Right forelimb (tissue), 1 donor: ENCODE measurements at places on chromosomes 6 and 20.

- DNase-seq, result no peak
Observed at GRCh38 chr20:62763404-62763803, 32.9 kb upstream of the MRGBP start.

DNA sequence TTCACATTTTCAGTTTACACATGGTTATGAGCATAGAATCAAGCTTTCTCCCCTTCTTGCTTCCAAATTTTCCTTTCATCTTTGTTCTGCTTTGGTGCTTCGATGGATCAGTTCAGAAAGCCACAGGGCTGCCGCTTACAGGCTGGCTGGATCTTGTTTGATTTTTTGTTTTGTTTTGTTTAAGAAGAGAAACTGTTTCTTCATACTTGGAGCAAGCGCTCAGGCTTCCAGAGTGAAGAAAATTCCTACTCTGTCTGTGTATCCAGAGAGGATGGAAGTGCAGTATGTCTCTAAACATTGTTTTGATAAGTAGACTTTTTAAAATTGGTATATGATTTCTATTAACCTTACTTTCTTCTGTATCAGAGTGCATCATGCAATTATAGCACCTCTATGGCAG, 66.9 kb downstream of the ARID1B start:
- no peak for DNase-seq

- DNase-seq, result peak; percentile 54
Observed at GRCh38 chr6:31681135-31681671, 336 bp upstream of the LY6G5C start.

DNA sequence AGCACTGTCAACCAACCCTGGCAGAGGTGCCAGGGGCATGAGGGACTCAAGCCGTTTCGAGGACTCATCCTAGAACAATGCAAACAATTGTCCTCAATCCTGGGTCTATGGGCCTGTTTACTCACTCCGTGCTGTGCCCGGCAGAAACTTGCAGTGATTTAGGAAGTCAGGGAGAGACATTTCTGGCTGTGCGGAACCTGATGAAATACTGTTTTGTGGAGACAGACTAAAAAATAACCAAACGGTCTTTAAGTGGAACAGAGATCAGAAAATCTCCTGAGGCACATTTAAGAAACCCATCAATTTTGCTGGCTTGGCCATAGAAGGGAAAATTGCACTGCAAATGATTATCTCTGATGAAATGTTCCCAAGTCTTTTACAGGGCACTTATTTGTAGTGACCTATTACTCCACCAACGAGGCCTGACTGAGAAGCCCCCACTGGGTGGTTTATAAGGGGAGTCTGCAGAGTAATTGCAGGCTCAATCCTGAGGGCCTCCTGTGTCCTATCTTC, 79.8 kb upstream of the KCNK16 start:
- no peak for DNase-seq

DNA sequence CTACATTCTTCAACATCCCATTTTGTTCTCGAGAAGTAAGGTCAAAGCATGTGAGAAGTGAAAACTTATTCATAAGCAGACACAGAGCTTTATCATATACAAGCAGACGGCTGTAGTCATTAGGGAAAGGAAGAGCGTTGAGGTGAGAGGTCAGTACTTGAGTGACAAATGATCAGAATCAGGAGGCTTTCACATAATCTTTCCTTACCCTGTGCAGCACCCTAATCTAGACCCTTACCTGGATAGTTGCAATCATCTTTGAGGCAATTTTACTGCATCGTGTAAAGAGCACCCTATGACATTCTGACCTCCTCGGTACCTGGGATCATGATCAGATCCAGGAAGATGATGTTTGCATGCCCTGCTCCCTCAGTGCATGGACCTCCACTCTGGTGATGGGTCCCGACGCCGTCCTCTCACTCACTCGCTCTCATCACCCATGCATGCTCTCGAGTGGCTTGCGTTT, 62.7 kb downstream of the RNF182 start:
- DNase-seq, result no peak

DNA sequence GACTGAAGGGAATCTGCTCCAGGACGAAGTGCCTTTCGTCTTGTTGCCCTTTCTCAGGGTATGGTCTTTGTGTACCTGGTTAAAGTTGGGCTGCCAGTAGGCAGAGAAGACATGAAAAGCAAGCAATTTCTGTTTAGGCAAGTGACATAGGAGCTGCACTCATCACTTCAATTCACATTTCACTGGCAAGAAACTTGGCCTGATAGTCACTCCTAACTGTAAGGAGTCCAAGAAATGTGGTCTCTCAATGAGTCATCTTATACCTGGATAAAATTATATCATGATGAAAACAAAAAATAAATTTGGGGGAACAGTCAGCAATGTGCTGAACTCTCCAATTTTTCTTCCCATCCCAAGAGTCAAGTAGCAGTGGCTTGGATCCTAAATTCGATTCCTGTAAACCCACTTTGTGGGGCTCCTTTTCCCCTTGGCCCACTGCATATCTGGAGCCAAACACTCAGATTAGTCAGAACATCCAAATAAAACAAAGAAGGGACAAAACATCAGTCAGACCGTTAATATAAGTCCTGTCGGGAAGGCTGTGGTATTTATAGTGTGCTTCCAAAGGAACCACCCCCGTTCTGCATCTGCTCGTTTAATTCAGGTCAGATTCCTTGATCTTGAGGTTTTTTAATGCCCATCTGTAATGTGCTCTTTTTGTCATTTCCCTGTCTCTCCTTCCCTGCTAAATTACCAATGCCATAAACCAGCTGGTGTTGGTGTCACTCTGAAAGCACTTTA, 5.0 kb upstream of the GABRR1 start:
- no peak for DNase-seq

GRCh38 chr6:81590314-81590691, 162.2 kb downstream of the TENT5A start:
- DNase-seq, result no peak

DNA sequence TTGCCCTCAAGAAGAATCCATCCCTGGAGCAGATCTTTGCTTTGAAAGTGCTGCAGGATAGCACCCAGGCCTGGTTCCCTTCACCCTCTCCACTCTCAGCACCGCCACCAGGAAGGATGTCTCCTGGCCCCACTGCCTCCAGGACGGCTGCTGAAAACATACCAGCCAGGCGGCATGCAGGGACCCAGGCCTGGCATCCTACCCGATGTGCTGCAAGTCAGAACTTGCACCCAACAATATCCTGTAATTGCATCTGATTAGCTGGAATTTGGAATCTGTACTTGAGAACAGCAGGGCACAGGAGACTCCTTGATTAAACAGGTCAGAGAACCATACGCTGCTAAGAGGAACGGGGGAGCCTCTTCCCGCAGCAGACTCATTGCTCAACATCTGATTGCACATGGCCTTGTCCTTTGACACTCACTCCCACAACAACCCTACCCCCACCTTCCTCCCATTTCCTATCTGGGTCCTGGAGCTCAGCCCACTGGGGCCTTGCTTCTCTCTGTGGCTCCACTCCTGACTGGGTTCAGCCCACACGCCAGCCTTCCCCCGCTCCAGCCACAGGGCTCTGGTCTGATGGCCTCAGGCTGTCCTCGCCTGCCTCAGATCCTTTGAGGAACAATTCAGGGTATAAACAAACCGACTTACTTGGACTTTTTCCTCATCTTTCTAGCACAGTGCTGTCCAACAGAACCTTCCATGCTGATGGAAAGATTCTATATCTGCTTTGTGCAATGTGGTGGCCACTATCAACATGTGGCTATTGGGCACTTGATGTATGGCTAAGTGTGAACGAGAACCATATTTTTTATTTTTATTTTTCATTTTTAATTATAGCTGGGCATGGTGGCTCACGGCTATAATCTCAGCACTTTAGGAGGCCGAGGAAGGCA, 78.0 kb downstream of the FGD2 start:
- no peak for DNase-seq

DNA sequence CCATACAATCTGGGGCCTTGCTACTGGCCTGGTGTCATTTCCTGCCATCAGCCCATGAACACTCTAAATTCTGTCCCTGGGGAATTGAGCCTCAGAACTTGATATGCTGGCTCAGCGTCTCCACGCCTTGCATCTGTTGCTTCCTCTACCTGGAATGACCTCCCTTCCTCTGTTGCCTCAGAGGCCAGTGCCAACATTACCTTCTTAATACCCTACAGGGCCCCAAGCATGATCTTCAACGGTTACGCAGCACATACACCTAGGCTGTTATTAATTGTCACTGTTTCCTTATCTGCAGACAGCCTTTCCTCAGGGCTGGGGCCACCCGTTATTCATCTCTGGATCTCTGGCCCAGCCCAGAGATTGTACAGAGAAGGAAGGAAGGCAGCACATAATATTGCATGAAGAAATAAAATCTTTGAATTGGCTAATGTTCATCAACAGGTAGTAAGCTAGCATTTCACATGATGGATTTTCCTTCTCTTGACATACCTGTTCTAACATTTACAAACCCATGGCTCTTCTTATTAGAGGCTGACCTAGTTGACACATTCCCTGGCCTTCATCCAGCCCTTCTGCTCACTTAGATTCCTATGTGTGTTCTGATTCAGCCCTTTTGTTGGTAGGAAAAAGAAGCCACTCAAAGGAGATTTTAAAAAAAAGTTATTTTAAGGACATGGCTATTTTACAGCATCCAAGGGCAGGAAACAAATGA, 8.4 kb upstream of the RNF182 start:
- DNase-seq, result no peak

- no peak for DNase-seq
Observed at GRCh38 chr6:122869437-122870024, 80.5 kb downstream of the SMPDL3A start.

DNA sequence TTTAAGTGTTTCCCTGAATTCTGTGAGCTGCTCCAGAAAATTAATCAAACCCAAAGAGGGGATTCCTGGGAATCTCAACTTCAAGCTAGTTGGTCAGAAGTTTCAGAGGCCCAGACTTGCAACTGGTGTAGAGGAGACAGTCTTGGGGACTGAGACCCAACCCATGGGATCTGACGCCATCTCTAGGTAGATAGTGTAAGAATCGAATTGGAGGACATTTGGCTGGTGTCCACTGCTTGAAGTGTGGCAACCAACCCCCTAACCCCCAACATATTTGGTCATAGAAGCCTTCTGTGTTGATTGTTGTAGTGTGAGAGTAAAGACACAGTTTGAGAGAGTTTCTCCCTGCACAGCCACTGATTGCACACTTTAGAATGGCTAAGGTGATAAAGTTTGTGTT, 103.5 kb upstream of the CARMIL1 start:
- DNase-seq, result no peak

DNA sequence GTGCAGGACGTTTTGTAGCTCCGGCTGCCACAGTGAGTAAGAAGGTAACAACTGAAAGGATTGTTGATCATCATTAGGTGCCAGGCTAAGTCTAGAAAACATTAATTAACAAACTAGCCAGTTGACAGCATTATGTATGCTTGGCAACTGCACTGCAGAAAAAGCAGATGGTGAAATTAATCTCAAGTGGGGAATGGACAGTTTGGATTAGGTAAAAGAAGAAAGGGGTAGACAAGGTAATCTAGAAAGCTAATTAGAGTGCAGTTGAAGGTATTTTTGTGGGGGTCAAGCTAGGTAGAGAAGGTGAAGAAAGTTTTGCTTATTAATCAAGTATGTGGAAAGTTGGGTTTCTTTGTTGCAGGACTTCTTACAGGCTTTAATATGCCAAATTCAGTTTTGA, 69.7 kb upstream of the HINT3 start:
- DNase-seq, result no peak

DNA sequence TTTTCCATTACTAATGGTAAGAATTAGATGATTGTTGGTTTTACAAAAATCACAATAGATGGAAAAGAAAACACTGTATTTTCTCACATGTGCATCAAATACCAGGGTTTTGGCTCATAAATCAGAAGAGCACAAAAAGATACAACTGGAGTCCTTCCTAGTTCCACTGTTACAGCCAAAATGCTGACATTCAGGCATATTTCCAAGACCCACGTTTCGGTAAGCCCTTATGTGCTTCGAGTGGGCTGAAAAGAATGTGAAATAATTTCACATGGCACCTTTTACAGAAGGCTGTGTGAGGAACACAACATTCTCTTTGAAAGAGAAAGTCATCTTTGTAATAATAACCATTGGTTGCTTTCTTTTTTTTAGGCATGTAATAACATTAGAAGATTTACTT, 326.7 kb upstream of the FLRT3 start:
- no peak for DNase-seq

- DNase-seq, result no peak
Observed at GRCh38 chr6:11668455-11668854, 110.1 kb downstream of the ADTRP start.

DNA sequence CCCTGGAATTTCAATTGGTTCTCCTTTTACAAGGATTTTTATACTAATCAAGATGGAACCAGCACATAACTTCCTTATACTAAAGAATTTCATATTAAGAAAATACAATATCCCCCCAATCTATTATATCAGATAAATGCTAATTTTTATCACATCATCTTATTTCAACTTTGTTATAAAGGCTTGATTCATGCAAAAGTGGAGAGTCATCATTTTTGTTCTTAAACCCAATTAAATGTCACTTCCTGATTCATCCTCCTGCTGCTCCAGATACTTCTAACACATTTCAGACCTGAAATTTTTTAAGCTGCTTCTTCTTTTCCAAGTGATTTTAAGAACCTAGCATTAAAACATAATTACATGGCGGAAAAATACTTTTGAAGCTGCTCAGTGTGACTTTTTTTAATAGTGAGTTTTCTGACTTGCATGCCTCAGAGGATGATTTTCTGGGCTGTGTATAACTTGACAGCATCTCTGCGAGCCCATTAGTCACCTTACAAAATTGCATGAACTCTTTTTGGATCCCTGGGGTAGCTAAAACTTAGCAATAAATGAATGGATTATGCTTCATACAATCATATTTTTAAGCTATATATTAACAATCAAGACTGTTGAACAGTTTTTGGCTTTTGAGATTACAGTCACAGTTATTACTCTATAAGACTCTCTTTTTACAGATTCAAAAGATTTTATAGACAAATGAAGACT, 134.1 kb downstream of the ELOVL4 start:
- DNase-seq, result no peak

GRCh38 chr6:79520534-79520933, 16.7 kb downstream of the LCA5 start:
- no peak for DNase-seq

GRCh38 chr20:62080249-62080990, 14.7 kb upstream of the TAF4 start:
- no peak for DNase-seq

GRCh38 chr6:91130126-91130525, 543.3 kb upstream of the MAP3K7 start:
- DNase-seq, result no peak
